Activated CD4-positive, CD25-positive, alpha-beta regulatory T cell treated with anti-CD3 and anti-CD28 coated beads, Interleukin-2, amount 50 U/mL, for 72 hours (primary cell): ENCODE measurements at places on chromosomes 12 and 14.

GRCh38 chr12:12909995-12910420 lies 18.6 kb downstream of the GPRC5A start:
- DNase-seq: no peak

DNA sequence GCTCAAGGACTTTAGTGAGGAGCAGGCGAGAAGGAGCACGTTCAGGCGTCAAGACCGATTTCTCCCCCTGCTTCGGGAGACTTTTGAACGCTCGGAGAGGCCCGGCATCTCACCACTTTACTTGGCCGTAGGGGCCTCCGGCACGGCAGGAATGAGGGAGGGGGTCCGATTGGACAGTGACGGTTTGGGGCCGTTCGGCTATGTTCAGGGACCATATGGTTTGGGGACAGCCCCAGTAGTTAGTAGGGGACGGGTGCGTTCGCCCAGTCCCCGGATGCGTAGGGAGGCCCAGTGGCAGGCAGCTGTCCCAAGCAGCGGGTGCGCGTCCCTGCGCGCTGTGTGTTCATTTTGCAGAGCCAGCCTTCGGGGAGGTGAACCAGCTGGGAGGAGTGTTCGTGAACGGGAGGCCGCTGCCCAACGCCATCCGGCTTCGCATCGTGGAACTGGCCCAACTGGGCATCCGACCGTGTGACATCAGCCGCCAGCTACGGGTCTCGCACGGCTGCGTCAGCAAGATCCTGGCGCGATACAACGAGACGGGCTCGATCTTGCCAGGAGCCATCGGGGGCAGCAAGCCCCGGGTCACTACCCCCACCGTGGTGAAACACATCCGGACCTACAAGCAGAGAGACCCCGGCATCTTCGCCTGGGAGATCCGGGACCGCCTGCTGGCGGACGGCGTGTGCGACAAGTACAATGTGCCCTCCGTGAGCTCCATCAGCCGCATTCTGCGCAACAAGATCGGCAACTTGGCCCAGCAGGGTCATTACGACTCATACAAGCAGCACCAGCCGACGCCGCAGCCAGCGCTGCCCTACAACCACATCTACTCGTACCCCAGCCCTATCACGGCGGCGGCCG lies 1.1 kb downstream of the PAX9 start:
- no peak for DNase-seq

GRCh38 chr12:99136516-99136915 lies 491.4 kb downstream of the APAF1 start:
- DNase-seq: no peak

- DNase-seq: no peak
Measured at GRCh38 chr14:96001866-96002497, 37.2 kb upstream of the C14orf132 start.

- DNase-seq: no peak
Measured at GRCh38 chr12:67354322-67354721, 85.2 kb downstream of the CAND1 start.
